ENCODE measurements at places on chromosomes 13 and 19.

DNA sequence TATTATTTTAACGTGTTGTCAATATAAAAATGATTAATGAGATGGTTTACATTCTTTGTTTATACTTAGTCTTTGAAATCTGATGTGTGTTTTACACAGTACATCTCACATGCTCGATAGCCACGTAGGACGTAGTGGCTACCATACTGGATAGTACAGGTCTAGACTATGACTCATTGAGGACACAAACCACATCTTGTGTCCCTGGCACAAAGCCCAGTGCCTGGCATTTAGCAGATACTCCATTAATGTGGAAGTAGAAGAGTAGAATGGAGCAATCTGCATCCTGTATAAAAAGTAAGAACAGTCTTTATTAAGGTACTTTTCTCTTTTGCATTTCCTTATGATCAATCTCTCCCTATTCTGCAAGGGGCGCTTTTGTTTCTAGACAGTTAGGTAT lies 49.0 kb upstream of the FRY start:
- peak; percentile 80 for DNase-seq

DNA sequence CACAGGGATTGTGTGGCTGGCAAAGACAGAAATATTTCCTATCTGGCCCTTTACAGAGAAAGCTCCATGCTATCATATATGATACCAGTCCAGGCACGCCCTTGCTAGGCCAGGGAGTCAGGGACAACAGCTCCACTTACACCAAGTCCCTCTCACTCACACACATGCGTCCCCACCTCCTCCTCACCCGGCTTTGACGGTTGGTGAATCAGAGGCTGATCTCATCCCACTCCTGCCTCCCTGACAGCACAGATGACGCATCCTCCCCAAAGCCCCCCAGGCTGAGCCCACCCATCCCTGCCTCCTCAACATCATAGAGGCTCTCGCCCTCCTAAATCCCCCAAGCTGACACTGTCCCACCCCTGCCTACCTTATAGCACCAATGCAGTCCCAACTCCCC lies 62.7 kb downstream of the F2RL3 start:
- no peak for DNase-seq

DNA sequence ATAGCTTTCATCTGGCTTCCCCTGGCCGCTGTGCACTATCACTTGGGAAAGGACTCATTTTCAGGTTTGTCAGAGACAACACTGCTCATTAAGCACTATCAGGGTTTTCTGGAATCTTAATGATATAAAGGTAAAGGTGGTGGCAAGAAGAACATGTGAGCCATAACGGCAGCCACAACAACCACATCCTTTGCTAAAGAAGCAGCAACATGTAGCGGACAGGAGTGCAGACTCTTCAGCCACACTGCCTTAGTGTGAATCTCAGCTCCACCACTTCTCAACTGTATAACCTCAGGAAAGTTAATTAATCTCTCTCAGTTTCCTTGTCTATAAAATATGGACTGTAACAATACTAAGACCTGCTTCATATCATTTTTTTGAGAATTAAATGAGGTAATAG lies 24.1 kb upstream of the MIR17HG start:
- DNase-seq: no peak

DNA sequence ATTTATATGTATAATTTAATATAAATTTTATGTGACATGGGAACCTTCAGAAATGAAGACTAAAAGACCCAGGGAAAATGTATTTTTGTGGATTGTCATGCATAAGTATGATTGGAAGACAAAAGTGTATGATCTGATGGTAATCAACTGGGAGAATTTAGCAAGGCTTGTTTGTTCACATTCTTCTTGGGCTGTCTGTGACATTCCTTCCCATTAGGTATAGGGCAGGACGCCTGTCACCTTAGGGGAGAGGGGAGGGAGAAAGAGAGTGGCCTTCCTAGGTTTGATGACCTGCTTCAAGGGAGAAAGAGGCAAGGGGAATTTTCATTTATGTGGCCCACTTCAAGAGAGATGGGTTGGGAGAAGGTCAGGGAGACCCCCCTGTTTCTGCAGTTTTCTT lies 22.4 kb downstream of the PIBF1 start:
- no peak for DNase-seq

- no peak for DNase-seq
Measured at GRCh38 chr13:41074523-41074922, 13.2 kb downstream of the WBP4 start.

- no peak for DNase-seq
Measured at GRCh38 chr13:60242043-60242595, 78.4 kb upstream of the DIAPH3 start.

GRCh38 chr13:37565425-37565824 lies 33.1 kb downstream of the POSTN start:
- no peak for DNase-seq

DNA sequence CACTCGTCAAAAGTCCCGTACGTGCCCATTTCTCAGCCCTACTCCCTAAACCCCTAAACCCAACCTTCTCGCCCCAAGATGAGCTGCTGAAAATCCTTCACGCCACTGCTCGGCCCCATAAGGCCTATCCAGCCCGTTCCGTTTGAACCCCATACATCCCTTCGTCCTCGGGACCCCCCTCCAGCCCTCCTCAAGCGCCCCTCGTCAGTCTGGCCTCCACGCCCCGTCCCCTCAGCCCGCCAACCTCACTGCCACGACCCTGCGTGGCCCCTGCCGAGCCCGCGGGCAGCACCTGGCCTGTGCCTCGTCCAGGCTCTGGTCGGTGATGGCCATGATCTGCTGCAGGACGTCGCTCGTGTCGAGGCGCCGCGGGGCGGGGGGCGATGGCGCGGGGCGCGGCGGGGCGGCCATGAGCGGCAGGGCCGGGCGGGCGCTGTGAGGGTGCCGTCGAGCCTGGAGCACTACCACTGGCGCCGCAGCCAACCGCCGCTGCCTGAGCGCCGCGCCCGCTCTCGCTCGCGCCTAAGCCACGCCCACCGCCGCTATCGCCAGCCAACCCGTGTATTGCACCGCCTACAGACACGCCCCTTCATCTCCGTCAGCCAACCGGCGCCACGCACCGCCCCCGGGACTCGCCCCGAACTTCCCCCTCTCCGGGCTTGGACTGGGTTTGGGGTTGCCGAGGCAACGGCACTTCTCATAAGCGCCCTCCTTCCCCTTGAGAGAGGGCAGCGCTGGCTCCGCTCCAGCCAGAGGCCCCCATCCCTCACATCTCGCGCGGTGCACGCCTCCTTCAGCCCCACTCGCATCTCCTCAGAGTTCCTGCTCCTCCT lies at the start of gene PBX4:
PBX4 (minus strand) TSS at position 469 of the 833 bp plus-strand sequence; CDS start at position 411, 58 bp downstream.
- DNase-seq: peak; percentile 97

DNA sequence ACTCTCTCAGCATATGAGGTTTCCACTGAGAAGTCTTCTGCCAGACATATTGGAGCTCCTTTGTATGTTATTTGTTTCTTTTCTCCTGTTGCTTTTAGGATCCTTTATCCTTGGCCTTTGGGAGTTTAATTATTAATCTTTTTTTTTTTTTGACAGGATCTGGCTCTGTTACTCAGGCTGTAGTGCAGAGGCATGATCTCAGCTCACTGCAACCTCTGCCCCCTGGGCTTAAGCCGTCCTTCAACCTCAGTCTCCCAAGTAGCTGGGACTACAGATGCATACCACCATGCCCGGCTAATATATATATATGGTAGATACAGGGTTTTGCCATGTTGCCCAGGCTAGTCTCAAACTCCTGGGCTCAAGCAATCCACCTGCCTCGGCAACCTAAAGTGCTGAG lies 6.6 kb upstream of the CYP4F3 start:
- no peak for DNase-seq

GRCh38 chr13:49610176-49610575 lies 18.1 kb upstream of the ARL11 start:
- no peak for DNase-seq

DNA sequence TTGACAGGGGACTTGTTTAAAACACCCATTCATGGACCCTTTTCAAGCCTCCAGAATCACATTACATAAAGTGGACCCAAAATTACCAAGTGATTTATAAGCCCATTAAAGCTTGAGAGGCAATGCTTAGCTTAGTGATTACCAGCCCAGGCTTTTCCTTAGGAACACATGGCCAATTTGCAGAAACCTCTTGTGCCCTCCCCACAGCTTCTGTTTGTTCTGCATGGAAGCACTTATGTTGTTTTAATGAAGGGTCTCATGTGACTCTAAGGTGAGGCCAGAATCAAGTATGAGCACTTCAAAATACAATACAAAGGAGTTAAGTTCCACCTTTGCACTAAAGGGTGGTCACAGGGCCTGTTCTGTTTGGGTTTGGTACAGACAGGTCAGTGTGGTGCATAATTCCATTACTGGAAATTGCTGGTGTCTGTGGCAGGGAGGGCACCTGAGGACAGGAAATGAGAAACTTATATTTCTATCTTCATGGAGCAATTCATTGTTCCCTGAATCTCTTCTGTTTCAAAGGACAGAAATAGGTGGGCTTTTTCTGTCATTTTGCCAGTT lies 15.3 kb downstream of the ZNF486 start:
- no peak for DNase-seq

DNA sequence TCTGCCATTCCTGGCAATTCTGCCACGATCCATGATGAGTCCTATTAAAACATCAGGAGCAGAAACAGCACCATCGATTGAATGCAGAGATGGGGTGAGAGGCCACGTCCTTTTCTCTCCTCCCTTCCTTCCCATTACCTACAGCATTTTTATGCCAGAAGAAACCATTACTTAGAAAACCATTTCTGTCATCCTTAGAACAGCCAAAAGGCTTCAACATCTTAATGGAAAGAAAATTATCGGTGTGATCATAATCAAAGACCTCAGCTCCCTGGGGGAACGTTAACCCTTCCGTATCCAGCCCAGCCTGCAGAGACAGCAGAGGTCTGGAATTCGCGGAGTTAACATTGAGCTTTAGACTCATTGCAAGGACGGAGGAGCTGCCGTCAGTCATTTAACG lies 56.0 kb upstream of the SIAH3 start:
- DNase-seq: no peak

- DNase-seq: no peak
Measured at GRCh38 chr13:46575301-46575771, 22.4 kb downstream of the LRCH1 start.

GRCh38 chr13:112435973-112436372 lies 59.8 kb downstream of the SPACA7 start:
- DNase-seq: no peak

GRCh38 chr13:62137629-62138405 lies 722.2 kb upstream of the PCDH20 start:
- no peak for DNase-seq

GRCh38 chr13:42720113-42720857 lies 61.1 kb upstream of the FAM216B start:
- peak; percentile 90 for DNase-seq

GRCh38 chr13:26412263-26412662 lies 145.2 kb upstream of the WASF3 start:
- no peak for DNase-seq

DNA sequence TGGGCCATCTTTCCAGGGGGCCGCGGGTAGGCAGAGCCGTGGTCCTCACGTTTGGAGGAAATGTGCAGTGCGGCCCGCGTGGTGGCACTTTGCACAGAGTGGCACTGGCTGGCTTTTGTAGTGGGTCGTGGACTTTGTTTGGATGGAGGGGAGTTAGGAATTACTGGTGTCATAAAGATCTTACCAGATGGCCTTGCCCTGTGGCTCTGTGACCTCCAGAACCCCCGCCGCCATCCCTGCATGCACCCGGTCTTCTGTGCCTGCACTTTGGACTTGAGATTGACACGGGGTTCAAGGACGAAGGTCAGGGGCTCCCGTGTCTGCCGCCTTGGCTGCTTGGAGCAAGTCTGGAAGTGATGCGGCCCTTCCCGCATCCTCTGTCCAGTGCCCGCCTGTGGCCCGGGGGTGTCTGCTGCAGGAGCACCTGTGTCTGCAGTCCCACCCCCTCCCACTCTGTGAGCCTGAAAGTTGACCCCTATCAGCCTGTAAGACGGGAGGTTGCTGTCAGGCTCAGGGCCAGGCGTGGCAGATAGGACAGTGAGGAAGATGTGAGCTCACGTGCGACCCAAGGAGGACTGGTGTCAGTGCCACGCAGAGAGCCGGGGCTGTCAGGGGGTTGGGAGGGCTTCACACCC lies 2.2 kb downstream of the GNA11 start:
- DNase-seq: no peak

DNA sequence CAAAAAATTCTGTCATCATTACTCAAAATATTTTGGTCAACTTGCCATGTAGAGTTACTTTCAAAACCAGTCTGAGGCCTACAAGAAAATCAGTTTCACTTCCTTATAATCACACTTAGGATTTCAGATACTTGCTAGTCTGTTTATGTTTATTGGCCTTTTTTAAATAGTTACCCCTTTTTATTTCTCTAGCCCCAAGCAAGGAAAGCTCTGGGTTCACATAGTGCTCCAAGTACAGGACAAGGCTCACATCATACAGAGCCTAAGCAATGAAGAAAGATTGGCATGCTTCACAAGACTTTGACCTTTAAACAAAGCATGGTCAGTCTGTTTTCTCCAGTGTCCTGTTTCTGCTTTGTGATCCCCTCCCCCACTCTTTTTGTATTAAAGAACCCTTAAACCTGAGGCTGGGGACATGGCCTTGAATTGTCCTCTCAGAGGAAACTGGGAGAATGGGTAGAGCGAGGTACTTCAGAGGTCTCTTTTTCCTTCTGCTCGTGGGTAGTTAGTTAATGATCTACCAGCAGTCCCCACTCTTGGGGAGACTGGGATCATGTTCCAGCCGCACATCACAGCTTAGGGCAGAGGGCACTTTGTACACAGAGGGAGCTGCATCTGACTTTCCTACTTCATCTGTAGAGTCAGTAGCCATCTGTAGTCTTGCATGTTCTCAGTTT lies 30.7 kb downstream of the CEACAM1 start:
- no peak for DNase-seq

DNA sequence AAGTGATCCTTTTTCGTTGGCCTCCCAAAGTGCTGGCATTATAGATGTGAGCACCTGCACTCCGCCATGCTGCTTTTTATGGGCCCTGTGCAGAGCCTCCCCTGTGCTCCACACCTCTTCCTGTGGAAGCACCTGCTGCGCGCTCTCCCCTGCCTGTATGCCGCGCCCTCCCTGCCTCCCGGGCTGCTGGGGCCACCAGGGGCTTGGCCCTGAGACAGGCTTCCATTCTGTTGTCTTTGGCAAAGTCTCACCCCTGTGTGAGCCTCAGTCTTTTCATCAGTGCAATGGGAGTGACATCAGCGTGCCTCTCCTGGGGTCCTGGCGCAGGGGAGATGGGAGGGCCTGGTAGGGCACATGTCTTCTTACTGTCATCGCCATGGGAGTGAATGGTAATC lies 1.3 kb downstream of the FAM174C start:
- no peak for DNase-seq

GRCh38 chr19:14030997-14031718 lies 404 bp upstream of the IL27RA start:
- no peak for DNase-seq

DNA sequence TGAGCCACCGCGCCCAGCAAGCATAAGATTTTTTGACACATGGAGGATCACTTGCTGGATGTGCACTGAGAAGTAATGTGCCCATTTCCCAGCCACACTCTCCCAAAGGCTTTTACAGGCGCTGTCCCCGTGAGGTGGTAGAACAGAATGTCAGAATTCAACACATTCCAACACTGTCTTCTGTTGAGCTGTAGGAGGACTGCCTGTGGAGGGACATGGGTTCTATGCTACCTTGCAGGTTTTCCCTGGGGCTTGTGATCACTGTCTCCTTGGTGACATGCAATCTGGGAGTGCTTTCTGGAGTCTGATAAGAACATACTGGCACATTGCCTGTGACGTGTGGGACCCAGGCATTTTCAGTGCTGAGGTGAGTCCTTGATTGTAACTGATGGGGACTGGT lies 38.5 kb downstream of the DPRX start:
- no peak for DNase-seq

- DNase-seq: no peak
Measured at GRCh38 chr13:78334059-78334458, 269.3 kb downstream of the POU4F1 start.
